Activated CD4-positive, alpha-beta T cell treated with anti-CD3 and anti-CD28 coated beads, Interleukin-2, amount 50 U/mL, for 48 hours (primary cell): ENCODE measurements at places on chromosomes 5 and 9.

GRCh38 chr5:2052687-2053086 is 170.0 kb upstream of the IRX4 start:
- DNase-seq: no peak

DNA sequence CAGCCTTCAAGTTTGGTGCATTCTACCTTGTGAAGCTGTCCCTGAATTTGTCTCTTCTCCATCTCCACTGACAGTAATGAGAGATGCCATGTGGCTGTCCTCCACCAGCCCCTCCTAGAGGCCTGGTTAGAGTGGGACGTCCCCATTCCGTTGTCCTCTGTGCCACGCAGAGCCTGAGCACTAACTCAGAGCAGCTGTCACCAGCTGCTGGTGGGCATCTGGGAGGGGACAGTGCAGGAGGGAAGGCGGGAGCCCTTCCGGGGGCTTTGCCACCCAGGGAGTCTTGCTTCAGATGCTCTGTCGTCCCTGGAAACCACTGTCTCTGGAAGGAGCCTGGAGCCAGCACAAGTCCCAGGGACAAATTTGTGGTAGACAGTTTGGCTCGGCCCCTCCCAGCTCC is 78.6 kb downstream of the PDZD2 start:
- no peak for DNase-seq

- no peak for DNase-seq
These were observed 45.2 kb downstream of the FGD3 start for GRCh38 chr9:92992549-92992948.

GRCh38 chr9:97668485-97668884 is 28.7 kb downstream of the XPA start:
- peak; percentile 37 for DNase-seq

DNA sequence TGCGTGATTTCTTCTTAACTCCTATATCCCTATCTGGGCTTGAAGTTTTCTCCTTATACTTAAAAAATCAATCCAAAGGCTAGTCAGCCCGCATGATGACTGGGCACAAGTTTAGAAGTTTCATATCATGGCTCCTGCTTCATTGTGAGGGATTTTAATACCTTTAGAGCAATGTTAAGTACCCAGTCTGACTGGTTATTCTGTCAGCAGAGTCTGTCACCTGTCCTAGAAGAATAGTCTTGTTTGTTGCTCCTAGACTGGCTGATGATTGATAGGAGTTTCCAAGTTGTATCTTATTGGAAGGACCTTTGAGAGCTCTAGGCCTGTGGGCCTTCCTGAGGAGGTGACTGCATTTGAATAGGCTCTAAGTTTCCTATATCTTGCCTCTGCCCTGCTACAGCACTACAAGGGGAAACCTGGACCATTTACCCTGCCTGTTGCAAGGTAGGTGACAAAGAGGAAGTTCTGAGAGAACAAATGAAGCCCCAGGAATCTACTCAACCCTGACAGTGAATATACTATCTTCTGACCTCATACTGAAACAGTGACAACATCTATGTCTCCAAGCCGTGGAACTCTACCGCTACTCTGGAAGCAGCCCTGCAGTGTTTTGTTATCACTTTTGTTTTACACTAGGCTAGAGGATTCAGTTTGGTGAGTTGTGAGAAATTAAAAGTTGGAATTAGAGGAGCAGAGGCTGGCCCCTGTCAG is 66.5 kb downstream of the F2RL2 start:
- DNase-seq: no peak

GRCh38 chr5:130323804-130324454 is 419.7 kb downstream of the CHSY3 start:
- DNase-seq: no peak

DNA sequence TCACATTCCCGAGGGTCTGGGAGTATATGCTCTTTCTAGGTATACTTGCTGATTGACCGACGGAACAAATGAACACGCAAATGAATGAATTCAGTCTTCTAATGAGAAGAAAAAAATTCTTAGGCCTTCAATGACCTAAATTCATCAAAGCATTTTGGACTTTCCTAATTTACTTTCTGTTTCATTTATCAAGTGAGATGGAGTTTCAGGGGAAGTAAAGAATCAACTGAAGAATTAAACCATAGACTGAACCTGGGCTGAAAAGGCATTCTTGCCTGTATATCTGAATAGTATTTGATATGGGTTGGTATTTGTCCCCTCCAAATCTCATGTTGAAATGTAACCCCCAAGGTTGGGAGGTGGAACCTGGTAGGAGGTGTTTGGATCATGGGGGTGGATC is 64.1 kb downstream of the ZFAND5 start:
- no peak for DNase-seq

DNA sequence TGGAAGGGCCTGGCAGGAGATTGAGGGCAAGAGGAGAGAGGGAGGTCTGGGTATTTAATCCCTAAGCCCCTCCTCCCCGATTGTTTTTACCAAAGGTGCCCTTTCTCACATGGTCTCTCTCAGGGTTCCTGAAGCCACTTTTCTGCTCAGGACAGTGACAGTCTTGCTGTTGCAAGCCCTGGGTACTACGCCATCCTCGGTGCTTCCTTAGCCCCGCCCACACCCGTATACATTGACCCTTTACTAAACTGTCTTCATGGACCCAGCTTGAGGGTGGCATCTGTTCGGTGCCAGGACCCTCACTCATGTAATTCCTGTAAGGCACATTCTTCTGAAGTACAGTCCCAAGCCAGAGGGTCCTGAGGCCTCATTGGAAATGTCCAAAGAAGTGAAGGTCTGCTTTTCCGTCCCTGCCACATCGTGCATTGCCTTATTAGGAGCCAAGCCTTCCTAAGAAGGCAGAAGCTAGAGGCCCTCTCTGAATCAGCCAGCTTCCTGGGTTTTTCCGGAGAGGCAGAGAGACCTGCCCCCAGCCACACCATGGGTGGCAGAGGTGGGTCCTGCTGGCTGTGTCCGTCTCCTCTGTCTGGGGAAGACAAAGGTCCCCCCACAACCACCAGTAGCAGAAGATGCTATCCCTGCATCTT is 1.9 kb upstream of the SH3PXD2B start:
- no peak for DNase-seq

DNA sequence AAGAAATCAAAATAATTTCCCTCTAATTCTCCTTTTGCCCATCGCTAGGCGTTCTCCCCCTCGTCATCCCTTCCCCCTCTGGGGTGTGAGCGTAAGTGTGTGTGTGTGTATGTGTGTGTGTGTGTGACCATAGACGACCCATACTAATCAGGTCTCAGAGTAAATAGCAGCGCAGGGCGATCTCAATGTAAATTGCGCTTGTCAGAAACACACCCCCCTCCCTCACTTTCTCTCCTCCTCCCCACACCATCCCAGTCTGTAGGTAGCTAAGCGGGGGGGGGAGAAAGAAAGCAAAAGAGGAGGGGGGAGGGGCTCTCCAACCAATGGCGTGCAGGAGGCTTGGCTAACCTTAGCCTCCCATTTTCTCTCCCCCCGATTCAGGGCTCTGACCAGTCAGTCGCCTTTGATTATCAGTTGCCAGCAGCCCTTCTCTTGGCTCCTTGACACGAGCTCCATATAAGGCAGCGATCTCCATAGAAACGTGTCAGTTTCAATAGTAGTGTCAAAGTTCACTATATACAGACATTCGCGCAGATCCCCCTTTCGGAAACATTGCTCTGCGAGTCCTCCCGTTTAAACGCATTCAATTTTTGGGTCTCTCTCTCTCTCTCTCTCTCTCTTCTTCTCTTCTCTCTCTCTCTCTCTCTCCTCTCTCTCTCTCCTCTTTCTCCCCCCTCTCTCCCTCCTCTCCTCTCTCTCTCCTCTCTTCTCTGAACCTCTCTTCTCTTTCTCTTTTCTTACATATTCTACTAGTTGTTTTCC is at the start of gene NR2F1:
Gene NR2F1, plus strand, starts transcription at position 546 of the 762 bp plus-strand sequence. CDS start 1,802 bp downstream, outside the sequence.
- DNase-seq: no peak

DNA sequence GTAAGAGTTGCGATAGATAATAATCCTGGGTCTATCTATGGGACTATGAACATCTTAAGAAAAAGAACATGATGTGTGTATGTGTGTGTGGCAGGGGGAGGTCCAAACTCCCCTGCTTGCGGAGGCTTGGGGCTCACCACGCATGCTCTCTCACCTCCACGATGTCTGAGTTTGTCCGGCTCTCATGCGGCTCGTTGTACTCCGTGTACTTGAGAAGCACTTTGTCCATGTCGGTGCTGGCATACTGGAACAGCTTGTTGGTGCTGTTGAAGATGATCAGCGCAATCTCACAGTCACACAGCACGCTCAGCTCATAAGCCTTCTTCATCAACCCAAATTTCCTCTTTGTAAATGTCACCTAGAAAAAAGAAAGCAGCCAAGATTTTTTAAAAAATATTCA is 78.5 kb downstream of the MEF2C start:
- no peak for DNase-seq

DNA sequence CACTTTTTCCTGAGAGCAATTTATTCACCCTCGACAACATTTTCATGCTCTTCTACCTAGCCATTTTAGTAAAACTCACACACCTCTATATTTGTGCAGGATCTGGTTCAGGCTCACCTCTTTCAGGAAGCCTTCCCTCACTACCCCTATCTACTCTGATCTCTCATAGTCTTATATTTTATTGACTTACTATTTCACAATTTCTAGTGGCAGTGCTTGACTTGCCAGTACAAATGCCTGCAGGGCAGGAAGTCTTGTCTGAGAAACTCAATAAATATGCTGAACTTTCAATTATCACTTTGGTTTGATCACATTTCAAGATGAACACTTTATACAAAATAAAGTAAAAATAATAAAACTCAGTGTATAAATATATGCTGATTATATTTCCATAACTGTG is 226.8 kb downstream of the CETN3 start:
- no peak for DNase-seq

DNA sequence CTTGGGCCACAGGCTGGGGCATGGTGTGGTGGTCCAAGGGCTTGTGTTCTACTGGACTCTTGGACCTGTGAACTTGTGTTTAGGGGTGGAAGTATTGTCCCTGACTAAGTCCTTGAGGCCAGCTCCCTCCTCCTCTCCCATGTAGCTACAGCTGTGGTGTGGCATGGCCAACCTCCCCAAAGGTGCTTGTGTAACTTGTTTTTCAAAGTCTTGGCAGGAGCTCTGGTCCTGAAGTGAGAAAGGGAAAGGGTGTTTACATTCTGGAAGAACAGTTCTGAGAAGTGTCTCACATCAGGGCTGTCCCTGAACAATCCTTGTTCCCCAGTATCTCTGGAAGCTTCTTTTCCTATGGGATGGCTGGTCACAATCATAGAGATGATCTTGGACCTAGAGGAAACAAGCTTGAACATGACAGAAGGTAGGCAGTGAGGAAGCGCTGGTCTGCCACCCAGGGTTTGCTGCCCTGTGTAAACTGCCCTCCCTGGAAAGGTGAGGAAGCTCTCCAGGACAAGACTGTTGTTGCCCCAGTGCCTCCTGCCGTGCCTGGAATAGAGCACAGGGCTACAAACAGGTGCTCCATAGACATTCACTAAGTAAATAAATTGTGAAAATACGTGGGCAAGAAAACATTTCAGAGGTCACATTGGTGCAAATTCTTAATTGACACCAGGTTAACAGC is 64.6 kb upstream of the KLF9 start:
- no peak for DNase-seq

DNA sequence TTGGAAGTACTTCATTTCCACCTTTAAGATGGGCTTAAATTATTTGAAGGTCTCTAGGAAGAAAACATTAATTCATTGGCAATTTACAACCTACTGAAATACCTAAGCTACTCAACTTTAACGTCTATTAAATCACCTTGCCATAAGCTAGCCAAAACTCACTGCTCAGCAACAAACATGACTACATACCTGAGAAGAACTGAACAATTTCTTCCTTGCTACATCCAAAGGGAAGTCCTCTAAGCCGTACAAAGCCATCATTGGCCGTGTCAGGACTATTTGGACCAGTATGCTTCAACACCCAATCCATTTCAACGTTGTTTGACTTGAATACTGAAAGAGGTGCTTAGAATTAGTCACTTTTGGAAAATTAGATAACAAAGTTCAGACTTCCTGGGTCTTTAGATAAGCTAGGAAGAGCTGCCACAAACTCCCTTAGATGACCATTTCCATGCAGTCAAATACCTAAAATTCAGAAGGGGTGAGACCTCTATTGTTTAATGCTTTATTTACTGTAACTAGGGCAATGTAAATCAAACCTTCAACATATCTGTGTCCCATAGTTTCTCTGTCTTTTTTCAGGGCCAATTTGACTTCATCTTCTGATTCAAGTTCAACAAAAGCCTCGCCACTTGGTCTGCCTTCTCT is 2.6 kb downstream of the HNRNPH1 start:
- DNase-seq: no peak
